ENCODE measurements at places on chromosomes 3 and 15.

- no peak for DNase-seq
Measured at GRCh38 chr3:134419214-134419959, 45.1 kb upstream of the AMOTL2 start.

GRCh38 chr3:56356808-56357207 is 111.5 kb downstream of the ERC2 start:
- DNase-seq: no peak

GRCh38 chr15:71116942-71117341 is 1.7 kb downstream of the THSD4 start:
- DNase-seq: no peak

- DNase-seq: no peak
Measured at GRCh38 chr3:101532783-101533602, 20.0 kb upstream of the SENP7 start.

- no peak for DNase-seq
Measured at GRCh38 chr15:52291204-52291603, 4.4 kb downstream of the MYO5C start.

GRCh38 chr3:11635680-11636393 is 7.9 kb downstream of the VGLL4 start:
- no peak for DNase-seq

DNA sequence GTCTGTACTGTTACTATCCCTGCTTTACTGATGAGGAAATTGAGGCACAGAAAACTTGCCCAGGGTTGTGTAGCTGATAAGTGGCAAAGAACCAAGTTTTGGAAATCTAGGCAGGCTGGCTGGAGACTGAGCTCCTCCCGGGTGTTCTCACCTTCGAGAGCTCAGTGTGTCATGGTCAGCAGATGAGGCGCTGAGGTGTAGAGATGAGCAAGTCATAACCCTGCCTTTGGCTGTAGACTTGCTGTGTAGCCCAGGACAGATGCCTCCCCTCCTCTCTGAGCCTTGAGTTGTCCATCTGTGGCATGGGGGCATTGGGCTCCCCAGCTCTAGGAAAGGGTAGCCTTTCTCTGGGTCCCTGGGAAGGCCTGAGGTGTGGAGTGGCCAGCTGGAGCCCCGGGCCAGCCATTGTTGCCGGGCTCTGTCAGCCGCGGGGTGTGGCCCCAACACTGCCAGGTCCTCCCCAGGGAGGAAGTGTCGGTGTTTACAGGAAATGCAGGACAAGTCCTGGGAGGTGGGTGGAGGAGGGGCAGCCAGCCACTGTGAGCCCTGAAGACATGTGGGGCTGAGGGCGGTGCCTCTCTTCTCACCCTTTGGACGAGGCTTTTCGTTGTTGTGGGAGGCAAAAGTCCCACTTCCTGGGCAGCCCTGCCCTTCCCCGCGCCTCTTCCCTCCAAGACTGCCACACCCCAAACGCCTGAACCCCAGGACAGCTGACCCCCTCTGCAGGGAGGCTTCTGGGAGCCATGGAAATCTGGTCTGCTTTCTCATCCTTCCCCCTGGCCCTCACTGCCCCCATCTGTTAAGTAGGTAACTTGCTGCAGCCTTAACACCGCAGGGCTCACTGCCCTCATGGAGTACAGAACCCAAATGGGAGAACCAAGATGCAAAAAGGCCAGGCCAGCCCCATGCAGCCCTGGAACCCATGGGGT is 29.1 kb downstream of the FGD5 start:
- DNase-seq: no peak

- DNase-seq: no peak
Measured at GRCh38 chr15:99895956-99896311, 162.7 kb upstream of the LYSMD4 start.

GRCh38 chr3:17581421-17582080 is 160.9 kb downstream of the TBC1D5 start:
- DNase-seq: no peak

GRCh38 chr15:20341901-20342600 is 199.5 kb downstream of the GOLGA6L6 start:
- DNase-seq: no peak

- no peak for DNase-seq
Measured at GRCh38 chr3:177935047-177935446, 601.2 kb upstream of the KCNMB2 start.

DNA sequence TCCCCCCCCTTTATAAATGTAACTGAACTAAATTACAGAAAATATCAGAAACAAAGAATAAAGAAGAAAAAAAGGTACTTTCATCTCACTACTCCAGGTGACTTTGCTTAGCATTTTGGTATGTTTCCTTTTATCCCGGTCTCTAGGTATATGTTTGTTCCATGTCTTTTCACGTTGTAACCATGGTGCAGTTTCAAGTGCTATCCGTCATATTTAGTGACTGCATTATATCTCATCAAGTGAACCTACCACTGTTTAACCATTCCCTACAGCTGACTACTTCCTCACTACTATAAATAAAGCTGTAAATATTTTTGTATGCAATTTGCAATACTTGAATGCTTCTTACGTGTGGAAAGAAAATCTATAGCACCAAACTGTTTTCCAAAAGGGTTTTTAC is 2.2 kb downstream of the BTBD1 start:
- no peak for DNase-seq

GRCh38 chr15:57696146-57696545 is 10.4 kb upstream of the POLR2M start:
- DNase-seq: no peak

GRCh38 chr3:110799271-110799670 is 272.3 kb upstream of the NECTIN3 start:
- DNase-seq: no peak

DNA sequence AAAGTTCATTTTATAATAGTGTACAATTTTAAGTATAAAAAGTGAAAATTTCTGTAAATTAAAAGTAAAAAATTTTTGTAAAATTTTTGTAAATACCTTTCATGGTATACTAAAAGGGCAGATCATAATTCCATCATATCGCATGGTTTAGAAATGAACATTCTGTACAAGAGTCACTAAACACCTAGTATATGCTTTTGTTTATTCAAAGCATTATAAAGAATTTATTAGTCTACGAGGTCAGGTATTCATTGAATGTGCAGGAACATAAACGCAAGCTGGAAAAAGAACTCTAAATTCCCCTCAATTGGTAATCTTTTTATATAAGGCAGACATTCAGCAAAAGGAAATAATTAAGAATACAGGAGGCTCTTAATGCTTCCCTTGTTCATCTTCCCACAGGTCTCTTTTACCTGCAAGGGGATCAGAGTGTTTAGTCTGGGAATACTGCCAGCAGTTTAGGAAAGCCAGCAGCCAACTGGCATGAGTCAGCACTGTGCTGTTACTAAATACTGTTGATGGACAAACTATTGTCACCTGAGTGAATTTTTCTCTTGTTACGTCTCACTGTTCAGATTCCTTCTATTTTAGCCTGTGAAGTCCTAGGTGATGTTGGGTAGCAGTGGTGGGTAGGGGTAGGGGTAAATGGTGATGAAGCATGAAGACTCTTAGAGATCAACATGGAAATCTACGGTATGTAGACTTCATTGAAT is 70.1 kb downstream of the UQCC5 start:
- DNase-seq: no peak

- DNase-seq: no peak
Measured at GRCh38 chr15:73069109-73069508, 16.8 kb downstream of the NEO1 start.

DNA sequence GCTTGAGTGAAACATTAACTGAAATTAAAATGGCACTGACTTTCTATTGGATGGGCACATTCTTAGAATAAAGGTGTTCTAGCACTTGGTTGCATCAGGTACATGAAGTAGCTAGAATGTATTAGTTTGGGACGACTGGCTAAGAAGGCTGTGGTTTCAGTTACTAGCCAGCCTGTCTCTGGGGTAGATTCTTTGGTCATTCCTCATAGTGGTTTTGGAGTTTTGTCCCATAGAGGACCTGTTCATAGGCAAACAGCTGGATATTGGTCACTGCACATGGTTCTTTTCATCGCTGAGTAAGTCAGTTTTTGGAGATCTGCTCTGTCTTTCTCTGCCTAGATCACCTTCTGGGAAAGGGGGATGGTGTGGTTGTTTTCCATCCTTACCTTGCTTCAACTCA is 55.3 kb downstream of the ADAMTSL3 start:
- no peak for DNase-seq

DNA sequence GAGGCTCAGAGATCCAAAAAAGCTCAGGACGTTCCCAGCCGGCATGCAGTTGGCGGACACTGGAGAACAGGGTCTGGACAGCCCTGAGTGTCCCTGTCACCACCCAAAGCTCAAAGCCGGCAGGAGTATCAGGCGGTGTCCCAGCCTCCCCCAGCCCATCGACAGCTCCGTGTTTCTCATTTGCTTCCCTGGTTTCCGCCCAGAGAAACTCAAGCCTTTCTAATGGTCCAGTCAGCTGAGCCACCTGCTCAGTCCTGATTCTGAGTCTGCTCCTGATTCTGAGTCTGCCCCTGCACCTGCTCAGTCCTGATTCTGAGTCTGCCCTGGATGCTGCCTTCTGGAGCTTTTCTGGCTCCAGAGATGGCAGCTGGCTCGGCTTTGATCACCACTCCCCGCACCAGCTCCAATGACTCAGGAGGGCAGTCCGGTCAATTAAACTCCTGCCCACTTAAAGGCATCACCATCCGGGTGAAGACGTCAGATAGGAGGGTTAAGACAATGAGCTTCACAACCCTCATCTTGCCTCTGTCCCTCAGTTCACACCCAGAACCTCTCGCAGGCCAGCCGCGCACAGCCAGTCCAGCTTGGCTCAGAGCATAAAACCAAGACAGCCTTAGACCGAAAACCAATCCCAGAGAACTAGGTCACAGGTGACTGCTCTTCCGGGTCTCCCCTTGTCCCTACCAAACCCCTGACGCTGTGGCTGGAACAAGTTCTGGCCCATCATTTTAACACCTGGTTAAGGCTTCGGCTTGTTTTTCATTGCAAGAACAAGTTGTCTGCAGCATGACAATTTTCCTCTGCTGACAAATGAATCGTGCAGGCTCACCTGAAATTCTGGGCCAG is 6.8 kb downstream of the PCSK6 start:
- DNase-seq: no peak

GRCh38 chr3:10205451-10206165 is 40.9 kb downstream of the IRAK2 start:
- DNase-seq: no peak

GRCh38 chr3:129892486-129892856 is 1.0 kb downstream of the TMCC1 start:
- no peak for DNase-seq

DNA sequence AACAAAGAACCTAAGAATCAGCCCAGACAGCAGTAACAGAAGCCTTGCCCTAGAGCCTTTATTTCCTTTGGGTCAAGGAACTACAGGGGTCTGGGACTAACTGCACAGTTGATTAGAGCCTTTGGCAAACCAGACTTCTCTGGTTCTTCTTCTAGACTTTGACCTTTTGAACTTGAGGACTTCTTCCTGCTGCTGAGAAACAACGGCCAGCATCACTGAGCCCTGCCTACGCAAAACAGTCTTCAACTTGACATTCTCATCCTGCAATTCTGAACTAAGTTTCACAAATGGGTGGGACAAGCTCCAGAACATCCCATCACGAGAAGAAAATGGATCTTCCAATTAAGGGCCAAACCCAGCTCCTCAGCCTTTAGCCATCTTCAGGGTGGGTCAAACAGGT is 31.4 kb downstream of the CMTM6 start:
- no peak for DNase-seq

DNA sequence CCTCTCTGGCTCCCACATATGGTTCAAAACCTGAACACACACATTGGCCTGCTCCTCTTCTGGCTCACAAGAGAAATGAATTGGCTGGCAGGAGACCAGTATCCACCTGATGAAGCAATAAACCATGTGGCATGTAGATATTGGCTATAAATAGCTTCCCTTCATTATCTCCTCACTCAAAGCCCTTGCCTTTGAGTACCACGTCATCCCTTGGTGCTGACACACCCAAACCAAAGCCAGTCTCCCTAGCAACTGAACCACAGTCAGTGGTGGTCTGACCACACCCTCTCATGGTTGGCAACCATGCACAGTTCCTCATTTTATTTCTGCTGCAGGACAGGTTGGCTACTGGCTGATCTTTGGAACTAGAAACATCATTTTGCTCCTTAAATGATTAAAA is 98.8 kb downstream of the ZNF621 start:
- no peak for DNase-seq

DNA sequence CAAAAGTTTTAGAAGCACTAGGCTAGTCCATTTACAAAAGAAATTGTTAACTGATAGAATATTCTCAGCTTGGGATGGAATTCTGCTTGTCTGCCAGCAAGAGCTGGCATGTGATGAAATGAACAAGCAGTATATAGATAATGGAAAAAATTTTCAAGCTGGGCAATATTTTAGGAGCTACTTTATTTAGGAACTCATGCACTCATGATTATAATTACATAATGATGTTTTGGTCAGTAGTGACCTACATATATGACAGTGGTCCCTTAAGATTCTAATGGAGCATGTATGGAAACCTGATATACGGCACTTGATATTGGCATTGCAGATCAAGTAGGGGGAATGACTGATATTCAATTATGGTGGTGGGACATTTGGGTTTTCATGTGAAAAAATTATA is 6.1 kb downstream of the EAF1 start:
- no peak for DNase-seq

DNA sequence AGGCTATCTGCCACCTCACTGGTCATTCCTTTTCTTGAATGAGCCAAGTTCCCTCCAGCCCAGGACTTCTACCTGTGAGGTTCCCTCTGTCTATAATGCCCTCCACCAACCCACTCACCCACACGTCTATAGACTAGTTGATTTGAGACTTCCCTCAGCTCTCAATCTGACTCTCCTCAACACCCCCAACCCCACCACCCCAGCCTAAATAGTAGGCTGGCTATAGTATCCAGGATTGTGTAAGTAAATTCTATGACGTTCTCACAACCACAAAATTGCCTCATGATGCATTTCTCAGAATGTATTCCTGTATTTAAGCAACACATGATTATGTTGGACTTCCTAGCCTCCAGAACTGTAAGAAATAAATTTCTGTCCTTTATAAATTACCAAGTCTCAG is 2.2 kb downstream of the PLSCR1 start:
- no peak for DNase-seq

DNA sequence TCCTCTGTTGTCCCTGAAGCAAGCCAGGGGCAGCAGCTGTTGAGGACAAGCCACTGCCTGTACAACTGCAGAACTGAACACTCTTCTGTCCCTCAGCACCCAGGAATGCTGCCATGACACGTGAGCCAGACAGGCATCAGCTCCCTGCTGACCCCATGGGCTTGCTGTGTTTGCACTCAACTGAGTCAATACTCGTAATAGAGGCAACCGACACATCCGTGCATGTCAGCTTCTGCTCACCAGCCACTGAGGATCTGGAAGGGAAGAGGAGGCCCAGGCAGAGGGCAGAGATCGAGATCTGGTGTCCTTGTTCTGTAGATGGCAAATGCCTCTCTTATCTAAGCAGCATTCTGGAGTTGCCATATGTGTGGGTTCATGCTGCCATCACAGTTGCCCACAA is 54.3 kb upstream of the SEC61A1 start:
- no peak for DNase-seq

- no peak for DNase-seq
Measured at GRCh38 chr3:123186695-123187094, 15.0 kb upstream of the SEC22A start.

Measured in AG04449 (cell line).